ENCODE measurements at places on chromosomes 2 and 18.

DNA sequence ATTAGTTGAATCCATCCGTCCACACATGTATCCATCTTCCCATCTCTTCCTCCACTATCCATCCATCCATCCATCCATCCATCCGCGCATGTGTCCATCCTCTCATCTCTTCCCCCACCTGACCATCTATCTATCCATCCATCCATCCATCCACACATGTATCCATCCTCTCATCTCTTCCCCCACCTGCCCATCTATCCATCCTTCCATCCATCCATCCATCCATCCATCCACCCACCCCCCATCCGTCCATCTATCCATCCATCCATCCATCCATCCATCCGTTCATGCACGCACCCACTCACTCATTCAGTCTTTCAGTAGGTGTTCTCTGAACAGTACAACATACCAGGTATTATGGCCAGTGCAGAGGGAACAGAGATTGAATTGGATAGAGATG is 18.9 kb upstream of the GREB1 start:
- H3K27me3 ChIP-seq = no peaks in the 10 kb centered on the region
- no peaks in the 10 kb centered on the region for H3K36me3 ChIP-seq
- H3K4me1 ChIP-seq = peaks cover 63% of the 10 kb centered on the region
- DNase-seq = no peak
- peak overlapping the region; percentile 88 for H3K27ac ChIP-seq
- H3K4me3 ChIP-seq = peak overlapping the region; percentile 15

- DNase-seq = no peak
- no peaks in the 10 kb centered on the region for H3K4me1 ChIP-seq
- H3K4me3 ChIP-seq = no peak overlapping the region
Measured at GRCh38 chr2:188022389-188022788, 269.3 kb upstream of the GULP1 start.

DNA sequence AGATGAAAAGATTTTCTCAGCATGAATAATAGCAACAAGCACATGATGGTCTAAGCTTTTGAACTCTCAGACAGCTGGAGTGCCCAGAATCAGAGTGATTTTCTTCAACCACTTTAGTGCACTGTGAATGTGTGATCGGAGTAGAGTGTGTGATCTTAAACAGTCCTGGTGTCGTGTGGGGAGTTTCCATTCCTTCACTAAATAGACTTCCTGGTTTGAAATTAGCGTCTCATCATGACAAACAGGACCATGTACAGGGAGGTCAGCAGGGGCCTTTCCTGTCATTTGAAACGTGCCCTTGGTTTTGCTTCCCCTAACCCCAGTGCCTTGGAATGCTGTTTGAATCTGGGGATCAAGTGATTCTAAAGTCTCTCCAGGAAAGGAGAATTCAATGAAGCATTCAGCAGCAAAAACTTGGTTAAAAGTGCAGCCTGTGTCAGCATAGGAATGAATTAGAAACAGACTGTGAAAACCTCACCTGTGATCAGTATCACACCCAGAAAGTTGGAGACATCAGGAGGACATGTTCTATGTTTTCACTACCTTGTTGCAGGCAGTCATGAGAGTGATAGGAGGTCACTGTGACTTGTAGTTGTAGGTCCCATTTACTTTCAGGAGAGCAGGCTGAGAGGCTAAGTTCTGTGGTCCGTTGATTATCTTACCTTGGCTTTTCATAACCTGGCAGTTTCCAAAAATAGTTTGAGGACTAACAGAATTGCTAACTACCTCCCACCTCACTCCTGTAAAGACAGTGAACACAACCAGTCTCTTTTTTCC is 400.3 kb downstream of the MTX2 start:
- no peak overlapping the region for H3K4me3 ChIP-seq
- DNase-seq = no peak
- no peak overlapping the region for H3K27ac ChIP-seq
- H3K4me1 ChIP-seq = no peaks in the 10 kb centered on the region
- H3K27me3 ChIP-seq = no peaks in the 10 kb centered on the region

- no peak overlapping the region for H3K4me3 ChIP-seq
- no peaks in the 10 kb centered on the region for H3K36me3 ChIP-seq
- no peaks in the 10 kb centered on the region for H3K27me3 ChIP-seq
Measured at GRCh38 chr2:111679202-111679601, 204.8 kb downstream of the ANAPC1 start.

DNA sequence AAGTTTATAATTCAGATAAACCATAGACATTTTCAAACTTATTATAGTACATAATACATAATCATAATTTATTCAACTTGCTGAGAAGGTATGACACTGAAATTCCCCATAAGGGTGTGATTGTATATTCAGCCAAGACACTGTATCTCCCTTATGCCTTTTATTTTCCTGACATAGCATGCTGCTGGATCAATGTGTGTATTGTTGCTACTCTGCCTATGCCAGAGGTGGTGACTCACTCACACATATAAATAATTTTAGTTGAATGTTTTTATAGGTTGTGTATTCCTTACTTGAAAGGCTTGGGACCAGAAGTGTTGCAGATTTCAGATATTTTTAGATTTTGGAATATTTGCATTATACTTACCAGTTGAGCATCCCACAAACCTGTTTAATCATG is 86.8 kb downstream of the VRK2 start:
- no peak overlapping the region for H3K4me3 ChIP-seq
- DNase-seq = no peak
- H3K27me3 ChIP-seq = no peaks in the 10 kb centered on the region
- H3K27ac ChIP-seq = no peak overlapping the region

- H3K36me3 ChIP-seq = peaks cover 5% of the 10 kb centered on the region
- no peaks in the 10 kb centered on the region for H3K27me3 ChIP-seq
- peak overlapping the region; percentile 30 for H3K27ac ChIP-seq
- peaks cover 3% of the 10 kb centered on the region for H3K4me1 ChIP-seq
Measured at GRCh38 chr2:39356922-39357639, 80.0 kb downstream of the MAP4K3 start.

DNA sequence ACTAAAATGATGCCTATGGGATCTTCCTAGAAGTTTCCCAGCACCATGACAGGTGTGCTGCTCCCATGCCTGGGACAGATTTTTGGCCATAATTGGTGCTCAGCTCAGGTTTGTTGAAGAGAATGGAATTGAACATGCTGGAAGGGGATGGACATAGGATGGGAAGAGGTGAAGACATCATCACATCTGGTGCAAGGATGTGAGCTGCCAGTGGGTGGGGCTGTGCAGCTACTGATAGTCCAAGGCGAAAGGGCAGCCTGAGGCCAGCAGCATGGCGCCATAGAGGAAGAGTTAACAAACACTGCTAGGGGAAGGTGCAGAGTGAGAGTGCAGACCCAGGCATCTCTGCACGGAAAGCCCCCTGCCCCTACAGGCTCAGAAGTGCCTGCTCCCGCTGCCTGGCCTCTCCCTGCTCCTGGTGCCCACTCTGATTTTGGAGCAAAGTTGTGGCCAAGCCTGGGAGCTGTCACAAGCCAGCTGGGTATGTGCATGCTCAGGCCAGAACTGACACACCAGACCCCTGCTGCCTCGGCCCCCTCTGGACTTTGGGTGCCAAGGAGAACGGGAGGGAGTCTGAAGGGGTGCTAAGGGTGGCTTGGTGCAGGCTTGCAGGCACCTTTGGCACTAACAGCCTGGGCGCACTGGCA is 178.6 kb downstream of the ZBTB7C start:
- H3K27me3 ChIP-seq = no peaks in the 10 kb centered on the region
- H3K4me1 ChIP-seq = no peaks in the 10 kb centered on the region
- no peaks in the 10 kb centered on the region for H3K36me3 ChIP-seq
- H3K27ac ChIP-seq = no peak overlapping the region
- H3K4me3 ChIP-seq = no peak overlapping the region

- H3K36me3 ChIP-seq = no peaks in the 10 kb centered on the region
- no peaks in the 10 kb centered on the region for H3K4me1 ChIP-seq
- H3K27me3 ChIP-seq = no peaks in the 10 kb centered on the region
- H3K4me3 ChIP-seq = no peak overlapping the region
- H3K27ac ChIP-seq = no peak overlapping the region
Measured at GRCh38 chr2:229416116-229416694, 145.1 kb upstream of the PID1 start.

- H3K36me3 ChIP-seq = no peaks in the 10 kb centered on the region
- H3K4me1 ChIP-seq = peaks cover 36% of the 10 kb centered on the region
- H3K27me3 ChIP-seq = no peaks in the 10 kb centered on the region
- H3K27ac ChIP-seq = peak overlapping the region; percentile 55
- peak; percentile 77 for DNase-seq
- peak overlapping the region; percentile 77 for H3K4me3 ChIP-seq
Measured at GRCh38 chr2:168456521-168457189, 583 bp downstream of the CERS6 start.

GRCh38 chr2:134336352-134336751 is 82.5 kb downstream of the MGAT5 start:
- no peak for DNase-seq
- H3K36me3 ChIP-seq = no peaks in the 10 kb centered on the region
- H3K27ac ChIP-seq = no peak overlapping the region
- H3K4me1 ChIP-seq = peaks cover 4% of the 10 kb centered on the region
- H3K4me3 ChIP-seq = no peak overlapping the region

DNA sequence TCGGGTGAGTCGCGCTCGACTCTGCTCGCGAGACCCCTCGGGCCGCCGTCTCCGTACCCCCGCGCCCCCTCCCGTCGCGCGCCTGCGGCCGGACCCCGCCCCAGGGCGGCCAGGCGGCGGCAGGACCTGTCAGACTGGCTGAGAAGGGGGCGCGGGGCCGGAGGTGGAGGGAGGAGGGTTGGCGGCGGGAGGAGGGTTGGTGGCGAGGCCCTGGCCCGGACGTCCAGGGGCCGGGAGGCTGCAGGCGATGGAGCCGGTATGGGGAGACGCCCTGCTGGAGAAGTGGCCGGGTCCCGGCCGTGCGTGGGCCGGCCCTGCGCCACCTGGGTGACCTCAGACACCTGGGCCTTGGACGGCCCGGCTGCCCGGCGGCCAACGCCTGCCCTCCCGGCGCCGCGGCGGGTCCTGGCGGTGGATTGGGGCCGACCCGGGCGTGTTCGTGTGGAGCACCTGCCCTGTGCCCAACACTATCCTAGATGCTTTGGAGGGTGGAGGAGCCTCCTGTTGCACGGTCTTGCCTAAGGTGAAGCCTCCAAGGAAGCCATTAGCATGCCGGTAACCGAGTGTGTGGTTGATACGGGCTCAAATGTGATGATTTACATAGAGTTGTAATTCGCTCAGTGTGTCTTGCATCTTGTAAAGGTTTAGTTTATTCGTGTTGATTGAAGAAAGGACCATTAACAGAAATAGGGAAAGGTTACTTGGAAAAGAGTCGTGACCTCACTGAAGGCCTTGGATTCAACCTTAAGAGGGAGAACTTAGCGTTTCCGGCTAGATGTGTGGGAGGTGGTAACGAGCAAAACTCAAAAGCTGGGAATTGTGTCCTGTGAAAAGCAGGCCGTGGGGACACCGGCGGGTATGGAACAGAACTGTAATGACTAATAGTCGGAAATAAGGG is 550 bp downstream of the MYL12B start:
- peaks cover 18% of the 10 kb centered on the region for H3K4me1 ChIP-seq
- H3K4me3 ChIP-seq = peak overlapping the region; percentile 81
- no peaks in the 10 kb centered on the region for H3K36me3 ChIP-seq
- no peaks in the 10 kb centered on the region for H3K27me3 ChIP-seq
- H3K27ac ChIP-seq = peak overlapping the region; percentile 100
- DNase-seq = no peak

DNA sequence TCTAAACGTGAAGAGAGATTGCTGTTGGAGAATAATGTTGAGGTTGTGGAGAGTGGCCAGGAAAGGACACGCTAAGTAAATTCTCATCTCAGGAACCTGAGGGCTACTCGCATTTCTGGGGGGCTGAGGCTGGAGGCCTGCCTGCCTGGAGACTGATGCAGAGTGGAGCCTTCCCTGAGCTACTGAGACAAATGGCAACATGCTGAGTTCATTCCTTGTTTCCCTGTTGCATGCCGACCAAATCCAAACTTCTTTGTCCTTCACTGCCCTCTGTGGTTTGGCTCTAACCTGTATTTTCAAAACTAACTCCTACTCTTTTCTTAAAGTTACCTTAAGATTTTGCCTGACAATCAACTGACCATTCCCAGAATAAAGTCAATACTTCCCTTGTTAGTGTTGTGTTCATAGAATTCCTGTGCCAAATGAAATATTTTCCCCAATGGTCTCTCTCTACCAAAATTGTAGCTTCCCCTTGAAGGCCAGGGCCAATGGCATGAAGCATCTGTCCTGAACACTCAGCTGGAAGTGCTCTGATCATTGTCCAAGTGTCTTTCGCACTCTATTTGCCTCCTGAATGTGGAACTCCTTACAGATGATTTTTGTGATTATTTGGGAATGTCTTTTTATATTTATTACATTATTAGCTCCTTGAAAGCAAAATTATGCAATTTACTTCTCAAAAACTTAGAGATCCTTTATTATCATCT is 1085.6 kb downstream of the SOCS6 start:
- H3K4me3 ChIP-seq = no peak overlapping the region
- no peaks in the 10 kb centered on the region for H3K27me3 ChIP-seq
- peak; percentile 57 for DNase-seq
- peaks cover 4% of the 10 kb centered on the region for H3K4me1 ChIP-seq
- no peaks in the 10 kb centered on the region for H3K36me3 ChIP-seq

DNA sequence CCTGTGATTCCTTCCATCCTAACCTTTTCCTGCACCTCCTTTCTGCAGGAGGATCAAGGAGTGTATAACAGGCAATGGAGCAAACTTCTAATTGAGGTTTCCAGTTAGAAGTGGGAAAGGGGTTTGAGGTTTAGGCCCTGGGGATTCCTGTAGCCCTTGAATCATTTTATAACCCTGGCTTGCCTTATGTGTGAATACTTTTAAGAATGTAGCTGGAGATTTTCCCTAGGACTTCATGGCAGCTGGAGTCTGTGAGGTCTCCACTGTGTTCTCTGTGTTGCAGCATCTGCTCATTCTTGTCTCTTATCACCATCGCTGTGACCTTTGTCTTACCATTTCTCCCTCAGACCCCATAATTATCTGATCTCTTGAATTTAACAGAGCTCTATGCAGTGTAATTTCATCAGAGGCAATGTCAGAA is 370.2 kb upstream of the SLC14A2 start:
- no peak overlapping the region for H3K27ac ChIP-seq
- no peak for DNase-seq
- H3K36me3 ChIP-seq = no peaks in the 10 kb centered on the region
- H3K4me3 ChIP-seq = no peak overlapping the region

DNA sequence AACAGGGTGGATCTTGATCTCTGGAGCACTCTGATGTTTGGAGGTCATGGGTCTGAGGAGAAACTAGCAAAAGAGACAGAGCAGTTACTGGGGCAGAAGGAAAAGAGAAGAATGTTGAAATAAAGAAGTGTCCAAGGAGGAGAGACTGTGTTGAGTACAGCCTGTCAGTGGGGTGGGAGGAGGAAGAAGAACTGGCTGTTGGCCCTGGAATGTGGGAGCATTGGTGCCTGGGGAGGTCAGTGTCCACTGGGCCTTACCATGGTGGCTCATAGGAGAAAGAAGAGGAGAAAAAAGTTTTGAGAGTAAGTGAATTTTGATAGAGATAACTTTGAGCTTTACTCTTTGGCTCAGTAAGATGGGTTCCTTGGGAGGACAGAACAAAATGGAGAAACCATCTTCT is 499.0 kb downstream of the TXNL1 start:
- H3K27ac ChIP-seq = no peak overlapping the region
- no peaks in the 10 kb centered on the region for H3K36me3 ChIP-seq
- no peak overlapping the region for H3K4me3 ChIP-seq

GRCh38 chr18:22467760-22468553 is 50.2 kb upstream of the CTAGE1 start:
- no peaks in the 10 kb centered on the region for H3K36me3 ChIP-seq
- no peak overlapping the region for H3K4me3 ChIP-seq
- no peaks in the 10 kb centered on the region for H3K4me1 ChIP-seq
- H3K27me3 ChIP-seq = no peaks in the 10 kb centered on the region

Data from neural progenitor cell (in vitro differentiated cells).